HT-29 (cell line): ENCODE measurements at places on chromosomes 1 and 21. TPM values are rescaled to one million over a fixed set of nuclear protein-coding genes. Genes with fewer than 3 reads are reported as not detected.

CYP4A11 gene
- total RNA-seq = not detected in 2 replicates

GALNT2 gene
- 23.6 and 25.5 TPM in 2 replicates for total RNA-seq

PDZK1IP1 gene
- 32.9 and 38.0 TPM in 2 replicates for total RNA-seq

CRYZL1 gene
- total RNA-seq = 3.4 and 8.1 TPM in 2 replicates

ANKRD45 gene
- total RNA-seq = 0.47 and 0.58 TPM in 2 replicates

FABP3 gene
- total RNA-seq = not detected in 2 replicates

KISS1 gene
- total RNA-seq = 0.23 and 3.1 TPM in 2 replicates
